ENCODE measurements at places on chromosomes 2 and 18.

DNA sequence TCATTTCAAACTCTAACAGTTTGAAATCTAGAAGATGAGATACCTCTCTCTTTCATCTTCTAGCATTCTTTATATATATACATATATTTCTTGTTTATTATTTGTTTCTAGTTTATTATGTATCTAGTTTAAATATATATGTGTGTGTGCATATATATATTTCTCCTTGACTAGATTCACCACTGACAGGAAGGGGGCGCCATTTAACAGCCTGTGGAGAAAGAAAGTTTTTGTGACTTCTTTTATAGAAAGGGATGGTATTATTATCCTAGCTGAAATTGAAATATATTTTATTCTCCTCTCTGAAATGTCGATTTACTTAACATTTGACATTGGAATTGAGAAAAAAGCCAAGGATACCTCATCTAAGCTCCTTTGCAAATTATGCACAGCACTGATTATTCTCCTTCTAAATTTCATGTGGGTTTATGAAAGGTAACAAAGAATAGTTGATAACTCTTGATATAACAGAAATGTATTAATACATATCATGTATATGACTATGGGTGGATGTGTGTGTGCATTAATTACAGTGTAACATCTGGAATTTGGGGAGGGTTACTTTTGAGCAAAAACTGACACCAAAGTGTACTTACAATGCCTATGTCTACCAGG is 160.7 kb upstream of the NT5C1B start:
- peak; percentile 23 for DNase-seq

DNA sequence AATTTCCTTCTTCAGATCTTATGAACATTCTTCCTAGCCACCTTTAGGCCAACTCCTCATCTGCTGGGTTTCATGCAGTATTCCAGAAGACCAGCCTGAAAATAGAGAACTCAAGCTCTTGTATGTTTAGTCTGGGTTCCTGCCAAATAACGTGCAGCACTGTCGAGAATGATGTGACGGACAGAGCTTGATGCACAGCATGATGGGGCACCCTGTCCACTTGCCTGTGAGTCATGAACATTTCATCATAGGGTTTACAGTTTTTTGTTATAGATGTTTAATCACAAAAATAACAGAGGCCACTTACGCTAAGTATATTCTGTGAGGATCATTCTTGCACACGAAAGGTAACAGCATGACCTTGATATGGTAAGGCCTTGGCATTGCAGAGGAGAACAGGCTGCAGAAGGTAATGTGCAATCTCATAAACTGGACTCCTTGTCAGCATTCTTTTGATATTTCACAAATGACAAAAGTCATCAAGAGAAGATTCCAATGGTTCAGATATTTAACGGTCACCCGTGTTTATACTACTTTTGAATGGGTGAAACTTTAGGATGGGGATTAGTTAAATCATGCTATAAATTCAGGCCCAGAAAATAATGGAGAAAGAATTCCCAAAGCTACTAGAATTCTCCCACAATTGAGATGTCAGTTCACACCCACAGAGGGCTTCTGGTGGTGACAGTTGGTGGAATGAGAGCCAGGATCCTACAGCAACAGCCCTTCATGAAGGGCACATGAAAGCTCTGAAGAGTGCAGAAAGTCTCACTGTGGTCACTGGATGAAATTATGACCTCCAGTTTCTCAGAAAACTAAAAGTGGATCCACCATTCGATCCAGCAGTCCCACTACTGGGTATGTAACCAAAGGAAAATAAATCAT is 396.1 kb upstream of the RAB12 start:
- DNase-seq: no peak

- no peak for DNase-seq
Measured at GRCh38 chr2:235402422-235402821, 91.4 kb upstream of the AGAP1 start.

DNA sequence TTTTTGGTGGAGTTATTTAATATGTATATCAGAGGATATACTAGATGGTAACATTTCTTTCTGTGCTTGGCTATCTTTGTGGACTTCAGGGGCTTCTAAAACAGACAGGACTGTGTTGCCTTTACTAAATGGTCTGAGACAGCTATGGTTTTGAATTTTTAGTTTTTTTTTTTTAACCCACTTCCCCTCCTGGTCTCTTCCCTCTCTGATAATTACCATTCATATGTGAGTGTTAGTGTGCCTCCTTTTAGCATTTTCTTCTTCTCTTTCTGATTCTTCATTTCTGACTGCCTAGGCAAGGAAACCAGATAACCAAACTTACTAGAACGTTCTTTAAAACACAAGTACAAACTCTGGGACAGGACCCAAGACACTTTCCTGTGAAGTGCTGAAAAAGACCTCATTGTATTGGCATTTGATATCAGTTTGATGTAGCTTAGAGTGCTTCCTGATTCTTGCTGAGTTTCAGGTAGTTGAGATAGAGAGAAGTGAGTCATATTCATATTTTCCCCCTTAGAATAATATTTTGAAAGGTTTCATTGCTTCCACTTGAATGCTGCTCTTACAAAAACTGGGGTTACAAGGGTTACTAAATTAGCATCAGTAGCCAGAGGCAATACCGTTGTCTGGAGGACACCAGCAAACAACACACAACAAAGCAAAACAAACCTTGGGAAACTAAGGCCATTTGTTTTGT is 52.7 kb downstream of the SMAD4 start:
- no peak for DNase-seq
